ENCODE measurements at places on chromosomes 5 and 9.

- no peak for DNase-seq
These were observed 312.1 kb downstream of the CDH12 start for GRCh38 chr5:22541037-22541436.

GRCh38 chr5:14574096-14574495, 7.5 kb upstream of the OTULINL start:
- no peak for DNase-seq

- DNase-seq: no peak
These were observed 30.3 kb downstream of the VCP start for GRCh38 chr9:35042081-35042604.

DNA sequence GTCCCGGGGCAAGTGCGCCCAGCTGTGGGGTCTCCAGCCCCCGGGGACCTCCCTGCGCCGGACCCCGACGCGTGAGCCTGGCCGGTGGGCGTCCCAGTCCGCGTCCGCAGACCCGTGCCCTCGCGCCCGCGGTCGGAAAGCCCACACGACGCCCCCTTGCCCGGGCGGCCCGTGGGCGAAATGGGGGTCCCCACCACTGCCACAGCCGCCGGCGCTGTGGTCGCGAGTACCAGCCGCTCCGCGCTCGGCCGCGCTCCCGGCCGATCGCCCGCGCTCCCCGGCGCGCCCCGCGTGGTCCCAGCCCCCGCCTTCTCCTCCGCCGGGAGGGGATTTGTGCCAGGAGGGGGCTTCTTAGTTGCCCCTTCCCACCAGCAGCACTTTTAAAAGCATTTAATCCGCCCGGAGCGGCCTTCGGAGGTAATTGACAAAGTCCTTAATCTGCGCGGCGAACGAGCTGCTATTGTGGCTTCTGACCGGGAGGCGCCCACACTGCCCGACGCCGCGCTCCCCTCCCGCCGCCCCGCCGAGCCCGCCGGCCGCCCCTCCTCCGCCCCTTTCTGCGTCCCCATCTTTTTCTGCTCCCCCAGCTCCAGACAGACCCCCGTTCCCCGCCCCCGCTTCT, 469 bp upstream of the FIBCD1 start:
- no peak for DNase-seq

- no peak for DNase-seq
These were observed 97.1 kb downstream of the UNC13B start for GRCh38 chr9:35258660-35259474.

DNA sequence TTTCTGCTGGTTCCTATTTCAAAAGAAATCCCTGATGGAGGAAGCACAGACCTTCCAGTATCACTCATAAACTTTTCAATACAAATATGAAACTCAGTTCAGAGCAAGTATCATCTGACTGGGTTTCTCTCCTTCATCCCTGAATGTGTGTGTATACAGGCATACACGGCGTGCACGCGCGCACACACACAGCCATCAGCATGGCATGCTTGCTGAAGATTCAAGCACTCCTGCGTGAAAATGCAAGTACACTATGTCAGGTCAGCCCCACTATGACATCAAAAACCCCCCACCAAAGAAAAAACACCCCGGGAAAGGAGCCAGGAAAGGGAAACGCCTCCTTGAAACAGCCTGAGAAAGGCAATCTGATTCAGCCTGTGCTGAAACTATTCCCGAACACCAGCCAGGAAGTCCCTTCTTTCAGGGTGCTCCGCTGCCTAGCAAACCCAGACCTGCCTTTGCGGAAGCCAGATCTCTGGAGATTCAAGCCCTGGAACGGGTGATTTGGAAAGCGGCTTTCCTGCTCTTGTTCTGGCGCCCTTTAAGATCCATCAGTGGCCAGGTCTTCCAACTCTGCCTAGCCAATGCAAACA, 831 bp downstream of the KLHL3 start:
- DNase-seq: no peak

DNA sequence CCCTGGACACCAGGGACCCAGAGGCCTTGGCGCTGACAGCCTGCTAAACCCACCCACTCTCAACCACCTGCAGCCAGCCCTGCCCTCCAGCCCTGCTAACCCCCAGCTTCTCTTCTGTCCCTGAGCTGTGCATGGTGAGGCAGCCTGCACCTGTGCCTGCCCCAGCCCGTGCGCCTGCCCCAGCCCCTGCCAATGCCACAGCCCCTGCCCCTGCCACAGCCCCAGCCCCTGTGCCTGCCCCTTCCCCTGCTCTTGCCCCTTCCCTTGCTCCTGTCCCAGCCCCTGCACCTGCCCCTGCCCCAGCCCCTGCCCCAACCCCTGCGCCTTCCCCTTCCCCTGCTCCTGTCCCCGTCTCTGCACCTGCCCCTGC, 43.3 kb upstream of the IRX4 start:
- no peak for DNase-seq
